Kidney tubule cell (primary cell): ENCODE measurements at places on chromosomes 3 and 15.
A peak's percentile ranks its signal among the peaks of the same experiment; 100 is the strongest.

- no peak for DNase-seq
Measured at GRCh38 chr3:181609030-181609767, 102.5 kb upstream of the SOX2 start.

DNA sequence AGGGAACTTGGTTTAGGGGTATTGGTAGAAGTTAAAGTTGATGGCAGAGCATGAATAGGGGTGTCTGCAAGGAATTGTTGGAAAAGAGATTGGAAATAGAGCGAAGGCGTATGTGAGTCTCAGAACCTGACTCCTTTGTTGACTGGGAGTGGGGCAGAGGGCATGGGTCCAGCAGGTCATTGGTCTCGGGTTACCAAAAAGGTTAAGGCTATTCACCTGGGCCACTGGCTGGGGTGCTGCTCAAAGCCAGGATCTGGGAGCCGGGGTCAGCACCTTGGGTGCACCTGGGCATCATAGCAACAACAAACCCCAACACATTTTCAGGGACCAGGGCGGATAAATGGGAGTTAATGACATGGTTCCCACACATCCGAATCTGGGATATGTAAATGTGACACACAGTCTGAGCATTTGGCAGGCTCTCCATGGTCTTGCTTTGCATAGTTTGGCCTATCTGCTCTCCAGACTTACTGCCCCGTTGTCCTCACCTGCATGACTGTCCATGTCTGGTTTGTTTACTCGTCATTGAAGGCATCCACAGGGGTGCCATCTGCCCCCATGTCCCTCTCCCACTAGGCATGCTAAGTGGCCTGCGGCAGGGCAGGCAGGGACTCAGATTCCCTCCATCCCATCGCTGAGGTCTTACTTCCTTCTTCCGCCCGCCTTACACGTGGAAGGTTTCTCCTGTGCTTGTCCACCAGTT is 10.1 kb downstream of the KLF13 start:
- no peak for DNase-seq

DNA sequence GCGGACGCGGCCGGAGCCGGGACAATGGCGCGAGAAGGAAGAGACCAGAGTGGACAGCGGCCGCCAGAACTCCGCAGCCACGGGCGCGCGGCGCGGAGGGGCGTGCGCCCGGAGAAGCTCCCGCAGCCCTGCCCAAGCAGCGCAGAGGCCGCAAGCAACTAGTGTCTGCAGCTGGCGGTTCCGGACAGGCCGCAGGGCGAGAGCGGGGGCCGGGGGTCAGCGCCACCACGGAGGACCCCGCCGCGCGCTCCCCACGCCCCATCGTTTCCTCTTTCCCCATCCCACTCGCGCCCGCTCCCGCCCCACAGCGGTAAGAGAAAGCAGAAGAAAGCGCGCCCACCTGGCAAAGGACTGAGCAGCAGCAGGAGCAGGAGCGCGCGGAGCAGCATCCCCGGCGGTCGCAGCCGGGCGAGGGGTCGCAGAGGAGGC is 440 bp downstream of the PRTG start:
- no peak for DNase-seq

GRCh38 chr3:124786511-124787241 is 56.4 kb downstream of the UMPS start:
- peak; percentile 27 for DNase-seq

DNA sequence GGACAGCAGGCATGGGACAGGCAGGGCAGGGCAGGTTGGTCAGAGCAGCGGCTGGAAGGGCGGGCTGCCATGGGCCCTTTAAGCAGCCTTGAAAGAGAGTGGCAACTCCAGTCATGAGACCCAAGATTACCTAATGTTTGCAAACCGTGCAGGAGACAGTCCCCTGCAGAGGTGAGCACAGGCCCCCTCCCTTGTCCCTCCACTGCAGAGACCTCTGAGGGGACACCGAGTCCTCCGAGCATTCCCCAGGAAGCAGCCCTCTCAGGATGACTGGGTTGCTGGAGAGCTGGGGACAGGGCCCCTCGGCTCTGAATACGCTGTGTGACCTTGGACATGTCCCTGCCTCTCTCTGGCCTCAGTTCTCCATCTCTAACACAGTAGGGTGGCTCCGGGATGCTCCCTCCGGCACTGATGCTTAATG is 81.4 kb downstream of the IQSEC1 start:
- no peak for DNase-seq
